ENCODE measurements at places on chromosomes 3 and 15.

- no peak for DNase-seq
Observed at GRCh38 chr15:58391088-58391487, 40.7 kb upstream of the LIPC start.

DNA sequence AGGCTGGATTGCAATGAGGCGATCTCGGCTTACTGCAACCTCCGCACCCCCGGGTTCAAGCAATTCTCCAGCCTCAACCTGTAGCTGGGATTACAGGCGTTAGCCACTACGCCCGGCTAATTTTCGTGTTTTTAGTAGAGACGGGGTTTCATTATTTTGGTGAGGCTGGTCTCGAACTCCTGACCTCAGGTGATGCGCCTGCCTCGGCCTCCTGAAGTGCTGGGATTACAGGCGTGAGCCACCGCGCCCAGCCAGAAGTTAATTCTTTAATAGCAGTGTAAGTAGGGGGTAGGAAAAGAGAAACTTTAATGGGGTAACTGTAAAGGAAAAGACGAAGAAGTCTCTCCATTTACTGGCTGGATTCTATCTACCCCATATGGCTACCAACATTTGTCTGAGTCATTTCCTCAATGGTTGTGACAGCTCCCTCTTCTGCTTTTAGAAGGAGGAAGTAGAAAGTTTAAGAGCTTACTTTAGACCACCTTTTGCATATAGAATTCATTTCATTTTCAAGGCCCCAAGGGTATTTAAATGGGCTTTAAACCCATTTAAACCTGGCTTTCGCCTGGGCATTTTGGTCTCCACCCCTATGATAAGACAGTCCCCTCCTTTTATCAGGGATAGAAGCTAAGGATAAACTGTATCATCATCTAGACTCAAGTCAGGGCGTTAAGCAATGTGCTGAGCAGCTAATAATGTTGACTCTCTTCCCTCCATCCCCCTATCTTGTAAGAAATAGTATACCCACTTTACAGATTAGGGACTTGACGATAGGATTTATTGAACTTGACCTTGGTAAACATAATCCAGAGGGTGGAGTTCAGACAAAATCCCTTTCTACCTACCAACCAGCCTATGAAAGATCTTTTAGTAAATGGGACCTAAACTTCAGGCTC, 1.1 kb upstream of the CDV3 start:
- DNase-seq, result no peak

- DNase-seq, result no peak
Observed at GRCh38 chr15:57296473-57297162, 79.7 kb upstream of the CGNL1 start.

GRCh38 chr15:31396881-31397560, 70.4 kb downstream of the KLF13 start:
- DNase-seq, result no peak
